T-helper 2 cell (primary cell): ENCODE measurements at places on chromosomes 4 and X.

GRCh38 chr4:58649226-58649625 is 1539.0 kb upstream of the IGFBP7 start:
- DNase-seq, result no peak

GRCh38 chr4:15907430-15907829 is 31.1 kb downstream of the FGFBP1 start:
- DNase-seq, result no peak

DNA sequence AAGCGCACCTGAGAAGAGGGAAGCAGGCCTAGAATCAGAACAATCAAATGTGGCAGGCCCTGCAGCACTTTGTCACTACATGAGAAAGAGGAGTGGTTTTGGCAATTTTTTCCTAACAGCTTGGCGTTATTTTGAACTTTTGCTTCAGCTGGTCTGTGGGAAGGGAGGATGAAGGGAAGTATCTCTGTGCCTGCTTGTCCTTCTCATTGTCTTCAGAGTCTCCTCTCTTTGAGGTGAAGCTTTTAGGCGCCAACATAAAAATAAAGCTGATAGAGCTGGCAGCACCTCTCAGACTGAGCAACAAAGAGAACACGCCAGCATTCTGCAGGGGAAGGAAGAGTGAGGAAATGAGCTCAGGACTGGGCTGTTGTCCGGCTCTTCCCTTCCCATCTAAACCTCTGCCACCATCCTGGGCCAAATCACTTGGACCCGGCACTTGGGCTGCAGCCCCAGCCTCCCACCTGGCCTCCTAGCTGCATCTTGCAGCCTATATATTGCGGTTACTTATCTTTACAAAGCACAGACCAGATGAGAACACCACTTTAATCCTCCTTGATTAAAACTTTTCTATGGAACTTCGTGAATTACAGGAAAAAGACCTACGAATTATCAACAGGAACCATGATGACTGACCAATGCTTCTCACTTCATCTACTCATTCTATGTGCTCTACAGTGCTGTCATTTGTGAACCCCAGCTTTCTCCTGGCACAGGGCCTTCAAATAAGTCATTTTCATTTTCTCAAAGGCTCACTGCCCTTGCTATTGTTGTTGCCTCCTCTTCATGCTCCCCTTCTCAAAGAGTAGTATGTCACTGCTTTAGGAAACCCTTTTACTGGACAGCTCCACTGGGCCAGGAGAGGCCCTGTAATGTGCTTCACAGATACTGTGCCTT is 476.4 kb upstream of the HS3ST1 start:
- no peak for DNase-seq

GRCh38 chr4:2937146-2937857 is 25.9 kb downstream of the NOP14 start:
- no peak for DNase-seq

DNA sequence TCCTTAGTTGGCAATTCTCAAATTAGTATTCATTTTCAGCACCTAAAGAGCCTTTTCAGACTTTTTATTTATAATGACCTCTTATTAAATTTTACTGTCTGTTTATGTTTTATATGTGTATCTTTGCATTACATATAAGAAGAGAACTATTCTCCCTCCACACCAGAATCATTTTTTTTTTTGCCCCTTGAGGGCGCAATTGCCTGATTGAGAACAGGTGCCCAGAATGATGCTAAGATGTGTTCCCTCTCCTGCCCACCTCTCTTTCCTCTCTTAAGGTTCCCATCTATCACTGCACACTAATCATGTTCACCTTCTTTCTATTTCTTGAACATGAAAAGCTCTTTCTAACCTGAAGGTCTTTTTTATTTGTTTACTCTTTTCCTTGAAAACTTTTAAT is 44.2 kb upstream of the ADAM29 start:
- DNase-seq, result no peak

GRCh38 chrX:118510111-118510510 is 14.5 kb downstream of the DOCK11 start:
- no peak for DNase-seq

- DNase-seq, result no peak
Measured at GRCh38 chrX:70190225-70190624, 12.9 kb downstream of the DGAT2L6 start.

DNA sequence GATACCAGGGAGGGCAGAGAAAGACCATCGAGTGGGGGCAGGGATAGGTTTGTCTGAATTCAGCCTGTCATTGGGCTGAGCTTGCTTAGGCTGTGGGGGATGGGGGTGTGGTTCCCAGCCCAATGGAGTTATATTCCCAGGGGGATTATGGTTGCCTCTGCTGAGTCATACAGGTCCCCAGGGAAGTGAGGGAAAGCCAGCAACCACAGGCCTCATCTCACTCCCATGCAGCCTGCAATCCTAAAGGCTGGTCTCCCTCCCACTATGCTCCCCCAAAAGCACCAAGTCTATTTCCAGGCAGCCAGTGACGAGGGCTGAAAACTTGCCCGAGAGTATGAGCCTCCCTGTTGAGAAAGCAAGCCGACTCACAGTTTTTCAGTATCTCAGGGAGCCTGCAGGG is 39.3 kb downstream of the AFM start:
- DNase-seq, result no peak

GRCh38 chr4:122662701-122663100 is 41.8 kb upstream of the IL21 start:
- no peak for DNase-seq

- no peak for DNase-seq
Measured at GRCh38 chrX:24080704-24081103, 25.9 kb downstream of the EIF2S3 start.

GRCh38 chr4:53788621-53789020 is 197.3 kb upstream of the LNX1 start:
- no peak for DNase-seq

- DNase-seq, result no peak
Measured at GRCh38 chr4:187475901-187476300, 519.7 kb upstream of the ZFP42 start.

DNA sequence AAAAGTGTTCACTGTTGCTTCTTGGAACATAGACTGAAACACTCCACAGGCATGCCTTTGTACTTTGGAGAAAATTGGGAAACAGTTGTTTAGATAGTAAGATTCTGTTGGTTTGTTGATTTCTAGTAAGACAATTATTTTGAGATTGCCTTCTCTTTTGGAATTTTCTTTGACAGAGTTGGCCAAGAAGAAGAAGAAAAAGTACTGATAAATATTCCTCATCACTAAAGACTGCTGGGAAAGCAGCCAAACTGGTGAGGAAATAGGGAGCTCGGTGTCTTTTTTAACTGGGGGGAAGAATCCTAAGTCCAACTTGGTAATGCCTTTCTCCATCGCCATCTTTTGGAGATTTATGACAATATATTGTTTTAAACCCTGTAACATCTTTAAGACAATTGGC is 370.7 kb downstream of the GPAT3 start:
- no peak for DNase-seq
